Stimulated activated CD8-positive, alpha-beta memory T cell treated with anti-CD3 and anti-CD28 coated beads, Interleukin-7, amount 100 ng/mL, for 1 hour (primary cell): ENCODE measurements at places on chromosomes 3 and 15.

GRCh38 chr3:16055606-16056211 lies 118.8 kb upstream of the GALNT15 start:
- DNase-seq, result no peak

DNA sequence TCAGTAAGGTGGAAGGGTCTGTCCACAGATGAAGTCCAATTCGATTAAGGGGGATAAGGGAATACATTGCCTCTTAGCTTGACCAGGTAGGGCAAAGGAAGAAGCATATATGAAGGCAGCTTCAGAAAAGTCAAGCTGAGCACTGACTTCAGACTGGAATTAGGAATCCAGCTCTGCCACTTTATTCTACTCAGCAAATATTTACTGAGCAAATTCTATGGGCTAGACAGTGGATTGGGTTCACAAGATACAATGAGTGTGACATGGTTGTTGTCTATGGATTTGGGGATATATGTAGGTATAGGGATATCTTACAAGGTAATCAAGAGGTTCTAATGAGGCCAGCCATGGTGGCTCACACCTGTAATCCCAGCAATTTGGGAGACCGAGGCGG lies 526 bp downstream of the ADIPOQ start:
- DNase-seq, result no peak

DNA sequence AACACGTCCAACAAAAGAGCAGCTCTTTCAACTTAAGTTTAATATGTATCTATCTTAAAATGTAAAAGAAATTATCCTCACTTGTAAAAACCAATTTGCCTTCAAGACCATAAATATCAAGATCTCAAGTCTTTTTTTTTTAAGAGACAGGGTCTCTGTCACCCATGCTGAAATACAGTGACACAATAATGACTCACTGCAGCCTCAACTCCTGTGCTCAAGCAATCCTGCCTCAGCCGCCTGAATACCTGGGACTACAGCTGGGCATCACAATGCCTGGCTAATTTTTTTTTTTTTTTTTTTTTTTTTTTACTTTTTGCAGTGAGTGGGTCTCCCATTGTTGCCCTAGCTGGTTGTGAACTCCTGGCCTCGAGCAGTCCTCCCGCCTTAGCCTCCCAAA lies 26.0 kb downstream of the ACAP2 start:
- DNase-seq, result no peak

GRCh38 chr3:60577601-60578000 lies 673.7 kb downstream of the FHIT start:
- DNase-seq, result no peak

- DNase-seq, result peak; percentile 5
Observed at GRCh38 chr15:101501703-101502373, 12.3 kb upstream of the PCSK6 start.
